ENCODE measurements at places on chromosomes 2 and 18.

DNA sequence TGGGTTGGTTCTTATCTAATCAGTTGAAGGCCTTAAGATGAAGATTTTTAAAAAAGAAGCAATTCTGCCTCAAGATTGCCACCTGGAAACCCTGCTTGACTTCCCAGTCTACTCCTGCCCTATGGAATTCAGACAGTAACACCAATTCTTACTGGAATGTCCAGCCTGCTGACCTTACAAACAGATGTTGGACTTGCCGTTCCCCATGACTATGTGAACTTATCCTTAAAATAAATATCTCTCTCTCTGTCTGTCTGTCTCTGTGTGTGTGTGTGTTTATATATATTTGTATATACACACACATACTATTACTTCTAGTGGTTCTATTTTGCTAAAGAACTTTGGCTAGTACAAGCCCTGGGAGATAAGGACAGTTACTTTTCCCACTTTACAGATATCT, 675.3 kb downstream of the SLC4A3 start:
- no peak for DNase-seq

DNA sequence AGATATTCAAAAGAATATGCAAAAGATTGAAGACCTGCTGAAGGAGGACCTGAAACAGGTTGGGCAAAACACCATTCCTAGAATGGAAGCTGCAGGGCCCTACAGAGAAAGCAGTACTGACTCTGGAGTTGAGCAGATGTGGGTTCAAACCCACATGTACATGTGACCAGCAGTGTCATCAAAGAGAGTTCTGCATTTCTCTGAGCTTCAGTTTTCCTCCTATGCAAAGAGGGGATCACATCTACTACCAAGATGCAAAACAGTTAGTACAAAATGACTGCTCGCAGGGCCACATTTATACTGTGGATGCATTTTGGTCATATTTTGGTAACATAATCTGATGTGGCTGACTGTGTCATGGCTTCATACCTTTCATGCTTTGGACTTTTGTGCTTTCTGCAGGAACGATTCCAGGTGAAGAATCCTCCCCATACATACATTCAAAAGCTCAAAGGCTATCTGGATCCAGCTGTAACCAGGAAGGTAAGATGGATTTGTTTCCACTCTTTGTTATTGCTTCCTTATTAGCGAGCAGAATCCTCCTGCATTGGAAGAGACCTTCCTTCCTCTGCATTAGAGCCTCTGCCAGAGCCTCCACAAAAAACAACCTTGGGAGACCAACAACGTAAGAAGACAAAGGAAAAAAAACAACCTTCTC, 174.8 kb downstream of the PRPF40A start:
- DNase-seq: no peak

- DNase-seq: no peak
Measured at GRCh38 chr2:206408323-206409320, 34.7 kb upstream of the ADAM23 start.

GRCh38 chr2:46997329-46997728, 81.7 kb upstream of the MCFD2 start:
- DNase-seq: no peak

DNA sequence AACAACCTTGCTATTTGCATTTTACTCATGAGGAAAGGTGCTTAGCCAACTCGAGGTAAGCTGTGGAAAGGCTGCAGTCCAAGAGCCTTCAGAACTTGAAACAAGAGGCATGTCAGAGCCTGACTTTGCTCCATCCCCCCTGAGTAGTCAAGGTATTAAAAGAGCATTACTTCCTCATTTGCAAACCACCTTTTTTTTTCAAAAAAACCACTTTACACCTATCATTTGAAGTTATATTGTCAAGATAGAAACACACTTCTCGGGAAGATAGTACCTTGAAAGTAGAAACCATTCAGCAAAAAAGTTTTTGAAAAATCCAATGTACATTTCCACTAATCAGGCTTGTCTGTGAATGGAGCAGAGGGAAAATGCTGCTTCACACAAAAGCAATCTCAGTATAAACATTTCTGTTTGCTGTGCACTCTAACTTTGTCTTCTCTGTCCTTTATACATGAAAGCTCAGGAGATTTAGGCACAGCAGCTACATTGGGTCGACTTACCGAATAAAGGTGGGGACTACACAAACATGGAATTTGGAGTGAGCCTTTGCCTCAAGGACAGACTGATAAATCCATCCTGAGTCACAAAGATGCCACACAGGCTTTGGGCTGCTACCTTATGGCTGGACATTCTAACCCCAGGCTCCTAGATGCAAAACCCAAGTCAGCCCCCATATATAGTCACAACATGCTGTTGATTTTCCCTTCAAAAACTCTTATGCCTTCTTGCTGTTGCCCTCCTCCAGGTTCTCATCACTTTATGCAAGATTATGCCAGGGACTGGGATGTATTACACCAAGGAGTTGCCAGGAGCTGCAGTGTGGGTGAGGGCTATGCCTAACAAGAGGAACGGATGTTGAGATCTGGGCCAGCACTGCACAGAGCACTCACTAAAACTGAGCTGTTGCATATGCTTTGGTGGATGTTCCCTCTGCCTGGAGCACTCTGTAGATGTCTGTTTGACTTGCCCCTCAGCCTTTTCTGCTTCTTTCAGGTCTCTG, 41.4 kb upstream of the EML4 start:
- no peak for DNase-seq

GRCh38 chr2:232488097-232488711, 570 bp upstream of the ECEL1 start:
- DNase-seq: no peak

DNA sequence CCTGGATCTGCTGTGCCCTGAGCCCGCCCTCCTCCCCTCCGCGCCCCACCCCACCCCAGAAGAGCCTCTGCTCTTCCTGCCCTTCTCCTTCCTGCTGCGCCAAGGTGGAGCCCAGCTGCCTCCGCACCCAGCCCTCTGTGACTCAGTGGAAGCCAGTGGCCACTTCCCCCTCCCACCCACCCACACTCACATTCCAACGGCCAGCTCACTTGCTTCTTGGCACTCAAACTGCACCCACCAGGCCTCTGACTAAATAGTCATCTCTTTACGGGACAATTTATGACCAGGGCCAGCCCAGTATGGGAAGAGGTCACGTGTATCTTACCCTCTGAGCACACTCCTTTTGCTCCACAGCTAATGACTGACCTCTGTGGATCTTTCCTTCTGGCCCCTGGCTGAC, 150.4 kb upstream of the SLC1A4 start:
- DNase-seq: no peak

DNA sequence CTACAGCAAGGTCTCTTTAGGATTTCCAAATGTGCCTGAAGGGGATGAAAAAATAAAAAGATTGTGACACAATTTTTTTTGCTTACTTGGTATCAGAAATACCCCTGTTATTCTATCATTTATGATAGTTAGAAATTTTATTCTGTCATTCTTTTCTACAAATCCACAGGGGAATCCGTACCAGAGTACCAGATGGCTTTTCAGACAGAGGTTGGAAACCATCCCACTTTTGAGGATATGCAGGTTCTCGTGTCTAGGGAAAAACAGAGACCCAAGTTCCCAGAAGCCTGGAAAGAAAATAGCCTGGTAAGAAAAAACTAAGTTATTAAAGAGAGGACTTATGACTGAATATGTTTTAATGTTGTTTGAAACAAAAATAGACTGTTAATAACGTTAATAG, 92.6 kb upstream of the FAM117B start:
- DNase-seq: no peak

DNA sequence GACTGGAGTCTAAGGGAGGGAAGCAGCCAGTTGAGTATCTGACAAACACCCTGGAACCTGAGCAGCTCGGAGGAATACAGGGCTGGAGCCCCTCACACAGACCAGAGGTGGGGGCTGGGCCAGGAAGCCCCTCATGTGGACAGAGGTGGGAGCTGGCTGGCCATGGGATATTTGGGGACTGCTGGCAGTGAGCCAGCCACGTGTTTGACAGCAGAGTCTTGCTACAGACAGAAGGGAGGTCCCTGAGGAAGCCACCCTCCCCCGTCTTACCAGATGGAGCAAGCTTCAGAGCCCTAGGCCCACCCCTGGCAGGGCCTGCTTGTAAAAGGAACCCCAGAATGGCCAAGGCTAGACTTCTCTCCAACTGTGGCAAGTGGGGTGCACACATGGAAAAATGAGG, 3.6 kb upstream of the MTERF4 start:
- no peak for DNase-seq

DNA sequence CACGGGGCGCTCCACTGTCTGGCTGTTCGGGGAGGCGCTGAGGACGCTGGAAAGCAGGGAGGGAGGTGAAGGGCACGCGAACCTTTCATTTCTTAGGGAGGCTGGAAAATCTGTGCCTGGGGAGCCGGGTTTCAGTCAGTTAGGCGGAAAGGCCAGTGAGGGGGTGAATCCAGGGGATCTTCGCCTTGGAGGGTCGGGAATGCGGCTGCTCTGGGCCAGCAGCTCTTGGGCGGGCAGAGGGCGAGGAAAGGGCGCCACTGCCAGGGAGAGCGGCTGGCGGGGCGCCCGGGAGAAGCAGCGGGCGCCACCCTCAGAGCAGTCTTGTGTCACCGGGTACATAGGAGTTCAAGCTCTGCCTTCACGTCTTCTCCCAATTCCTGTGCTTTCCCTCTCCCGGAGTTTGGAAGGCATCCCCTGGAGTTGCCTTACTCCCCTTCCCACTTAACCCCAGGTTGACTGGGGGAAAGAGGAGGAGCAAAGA, 1.4 kb downstream of the CCDC85A start:
- DNase-seq: no peak

DNA sequence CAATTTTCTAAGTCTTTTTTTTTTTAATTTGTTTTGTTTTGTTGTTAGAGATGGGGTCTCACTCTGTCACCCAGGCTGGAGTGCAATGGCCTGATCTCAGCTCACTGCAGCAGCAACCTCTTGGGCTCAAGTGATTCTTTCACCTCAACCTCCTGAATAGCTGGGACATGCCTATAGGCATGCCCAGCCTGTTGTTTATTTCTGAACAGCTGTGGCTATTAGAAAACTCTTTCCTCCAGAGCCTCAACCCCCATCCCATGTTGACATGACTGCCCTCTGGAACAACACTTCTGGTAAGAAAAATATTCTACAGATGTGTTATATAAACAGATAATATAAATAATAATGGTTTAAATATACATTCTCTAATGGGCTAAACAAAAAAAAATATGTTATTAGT, 44.4 kb upstream of the TWSG1 start:
- no peak for DNase-seq

- no peak for DNase-seq
Measured at GRCh38 chr2:217105733-217106649, 246.1 kb upstream of the TNP1 start.

DNA sequence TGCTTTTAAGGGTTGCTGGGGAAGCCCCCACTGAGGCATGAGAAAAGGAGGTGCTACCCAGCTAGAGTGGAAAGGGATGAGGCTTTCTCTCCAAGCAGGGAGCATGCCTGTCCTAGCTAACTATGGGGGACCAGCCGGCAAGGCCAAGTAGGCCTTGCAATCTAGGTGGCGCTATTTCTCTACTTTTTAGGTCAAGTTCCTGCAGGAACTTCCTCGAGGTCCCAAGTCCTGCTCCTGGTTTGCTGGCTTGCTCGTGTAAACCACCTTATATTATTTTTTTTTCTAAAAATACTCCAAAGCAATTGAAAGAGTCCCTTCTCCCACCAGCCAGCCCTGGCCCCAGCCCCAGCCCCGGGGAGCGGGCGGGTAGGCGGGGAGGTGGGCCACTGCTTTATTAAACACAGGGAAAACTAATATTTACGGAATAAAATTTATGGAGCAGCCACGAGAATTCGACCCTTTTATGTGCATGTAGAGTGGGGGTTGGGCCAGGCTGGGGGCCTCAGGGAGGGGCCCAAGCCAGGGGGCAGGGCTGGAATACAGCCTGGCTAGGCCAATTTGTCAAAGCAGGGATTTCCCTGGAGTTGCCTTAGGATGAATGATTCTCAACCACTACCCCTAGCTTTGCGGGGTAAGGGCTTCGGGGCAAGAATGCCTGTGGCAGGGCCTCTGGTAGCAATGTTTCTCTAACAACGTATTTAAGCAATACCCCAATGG, 12.8 kb upstream of the IHH start:
- DNase-seq: no peak

GRCh38 chr2:205424326-205424725, 258.0 kb upstream of the NRP2 start:
- no peak for DNase-seq

DNA sequence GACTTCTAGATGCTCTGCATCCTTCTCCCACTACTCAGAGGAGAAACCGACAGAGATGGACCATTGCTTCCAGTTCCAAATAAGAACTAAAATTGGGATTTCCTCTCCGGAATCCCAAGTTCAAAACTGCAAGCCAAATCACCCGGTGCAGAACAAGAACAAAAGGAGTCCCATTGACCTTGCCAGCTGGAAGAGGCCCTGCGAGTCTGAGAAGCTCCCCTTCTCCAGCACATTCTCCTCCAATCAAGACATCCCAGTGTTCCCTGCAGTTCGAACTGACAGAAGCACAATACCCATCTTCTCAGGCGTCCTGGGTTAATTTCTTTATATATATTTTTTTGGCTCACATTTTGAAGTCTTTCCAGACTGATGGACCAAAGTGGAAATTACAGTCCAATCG, 195.3 kb upstream of the MEIS1 start:
- no peak for DNase-seq

GRCh38 chr18:45745817-45746461, 22.0 kb downstream of the SLC14A1 start:
- DNase-seq: no peak

DNA sequence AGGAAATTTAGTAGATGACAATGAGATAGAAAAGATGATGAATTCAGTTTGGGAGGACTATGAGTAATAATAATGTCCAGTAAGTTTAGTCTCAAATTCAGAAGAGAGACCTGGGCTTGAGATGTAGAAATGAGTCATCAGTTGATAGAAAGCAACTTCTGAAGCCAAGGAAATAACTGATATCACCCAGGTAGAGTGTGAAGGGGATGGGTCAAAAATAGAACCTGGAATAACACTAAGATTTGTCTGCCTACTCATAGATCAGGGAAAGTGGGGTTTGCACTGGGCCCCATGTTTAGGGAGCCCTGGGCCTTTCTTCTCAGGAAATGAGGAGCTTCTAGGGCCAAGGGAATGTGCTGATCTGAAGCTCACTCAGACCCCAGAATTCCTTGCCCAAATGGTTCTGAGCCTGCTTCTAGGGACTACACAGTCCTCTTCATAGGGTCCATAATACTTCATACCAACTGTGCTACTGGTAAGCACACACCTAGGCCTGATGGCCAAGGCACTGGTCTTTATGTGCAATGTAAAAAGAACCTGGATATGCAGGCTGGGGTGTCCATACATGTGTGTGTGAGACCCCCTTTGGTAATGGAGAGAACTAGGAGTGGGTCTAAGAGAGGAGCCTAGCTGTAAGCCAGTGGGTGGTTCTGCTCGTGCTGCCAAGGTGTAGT, 141.2 kb downstream of the IKZF2 start:
- no peak for DNase-seq

- no peak for DNase-seq
Measured at GRCh38 chr2:108460345-108461037, 11.5 kb downstream of the GCC2 start.

DNA sequence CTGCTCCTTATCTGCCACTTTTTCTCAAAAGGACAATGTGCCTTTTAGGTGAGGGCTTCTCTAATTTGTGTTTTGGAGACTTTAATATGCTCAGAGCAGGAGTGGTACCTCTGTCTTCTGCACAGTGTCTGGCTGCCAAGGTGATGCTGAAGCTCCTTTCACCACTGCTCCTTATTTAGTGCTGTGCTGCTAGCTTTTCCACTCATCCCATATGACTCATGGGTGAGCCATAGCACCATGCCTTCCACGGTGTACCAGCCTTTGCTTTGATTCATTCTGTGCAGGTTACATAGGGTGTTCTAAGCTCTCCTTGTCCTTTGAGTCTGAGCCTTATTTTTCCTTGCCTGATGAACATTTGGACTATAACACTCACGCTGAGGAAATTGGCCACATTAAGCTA, 202.4 kb downstream of the ARL6IP6 start:
- no peak for DNase-seq

- DNase-seq: no peak
Measured at GRCh38 chr18:35041815-35042387, 688 bp downstream of the MAPRE2 start.

Measured in cortex of kidney (tissue), 1 donor.